ENCODE measurements at places on chromosomes 2 and 18. TPM values are rescaled to one million over a fixed set of nuclear protein-coding genes. Genes with fewer than 3 reads are reported as not detected.

Gene INHBB
- total RNA-seq, result 0.19 TPM

Gene MPV17
- total RNA-seq, result 89.7 TPM

Gene CCDC74B
- total RNA-seq, result 21.1 TPM

Gene ARHGAP25
- 0.91 TPM for total RNA-seq

Gene ACTG2
- not detected for total RNA-seq

Gene RBM44
- total RNA-seq, result 0.53 TPM

Gene GNAL
- 2.3 TPM for total RNA-seq

Gene DYSF
- total RNA-seq, result 1.0 TPM

Gene AP1S3
- 1.9 TPM for total RNA-seq

Gene XDH
- total RNA-seq, result 4.3 TPM

Gene C2orf78
- total RNA-seq, result not detected

Gene MBP
- total RNA-seq, result not detected

Gene MOCOS
- 54.0 TPM for total RNA-seq

Gene SRD5A2
- total RNA-seq, result not detected

Gene ABCB11
- not detected for total RNA-seq

Gene FBXO48
- total RNA-seq, result 0.23 TPM

Gene TEX44
- not detected for total RNA-seq

Gene SNTG2
- total RNA-seq, result not detected

Gene ACMSD
- not detected for total RNA-seq

Gene DLX2
- 4.0 TPM for total RNA-seq

Gene UGT1A4
- not detected for total RNA-seq

Gene TSGA10
- 1.8 TPM for total RNA-seq

Gene CKAP2L
- 14.0 TPM for total RNA-seq

Gene LTBP1
- 1.2 TPM for total RNA-seq

Gene ABCG5
- total RNA-seq, result not detected

Gene CCDC68
- not detected for total RNA-seq

Gene PIAS2
- total RNA-seq, result 14.2 TPM

Gene PLA2R1
- 0.88 TPM for total RNA-seq

Gene TDRD15
- not detected for total RNA-seq

Gene TXNDC2
- 0.08 TPM for total RNA-seq

Gene BMPR2
- 3.7 TPM for total RNA-seq

Gene TWIST2
- total RNA-seq, result 15.9 TPM

Gene ERMN
- not detected for total RNA-seq

Gene FKBP7
- total RNA-seq, result 13.4 TPM

Gene DSG3
- not detected for total RNA-seq

Gene FEV
- total RNA-seq, result not detected

Gene IL1A
- total RNA-seq, result 8.8 TPM

Gene ALLC
- total RNA-seq, result 0.41 TPM

Gene ELOA2
- total RNA-seq, result not detected

Gene LINC00305
- not detected for total RNA-seq

Gene GAD1
- 7.2 TPM for total RNA-seq

Gene CHST9
- 0.05 TPM for total RNA-seq

Gene ANO7
- 0.19 TPM for total RNA-seq

Gene CAPG
- total RNA-seq, result 165 TPM

Gene SKOR2
- total RNA-seq, result not detected

Gene EFHD1
- total RNA-seq, result not detected

Gene OBSL1
- total RNA-seq, result 98.6 TPM

Gene CYTIP
- not detected for total RNA-seq

Gene LGALSL
- 1.8 TPM for total RNA-seq

Gene APLF
- 0.69 TPM for total RNA-seq

Gene KIF1A
- total RNA-seq, result 5.6 TPM

Gene SPATA3
- total RNA-seq, result not detected

Measured in A375 (cell line).